ENCODE measurements at places on chromosomes 2 and 18.
A peak's percentile ranks its signal among the peaks of the same experiment; 100 is the strongest.

DNA sequence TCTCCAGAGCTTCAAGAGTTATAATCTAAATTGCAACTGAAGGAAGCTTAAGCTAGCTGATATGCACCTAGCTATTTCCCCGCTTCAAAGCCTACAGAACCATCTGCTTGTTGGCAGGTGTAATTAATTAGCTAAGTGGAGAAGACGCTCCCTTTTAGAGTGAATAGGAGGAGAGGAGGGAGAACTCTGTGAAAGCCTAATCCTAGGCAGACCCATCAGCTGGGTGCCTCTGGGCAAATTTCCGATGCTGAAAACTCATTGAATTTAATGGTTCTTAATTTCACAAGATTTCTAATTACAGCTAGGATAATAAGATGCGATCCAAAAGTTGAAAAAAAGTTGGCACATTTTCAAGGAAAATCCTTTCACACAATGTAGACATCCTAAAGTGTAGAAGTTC is 735.9 kb downstream of the ERBB4 start:
- DNase-seq: no peak

GRCh38 chr2:111200333-111200881 is 79.7 kb downstream of the BCL2L11 start:
- DNase-seq: no peak

DNA sequence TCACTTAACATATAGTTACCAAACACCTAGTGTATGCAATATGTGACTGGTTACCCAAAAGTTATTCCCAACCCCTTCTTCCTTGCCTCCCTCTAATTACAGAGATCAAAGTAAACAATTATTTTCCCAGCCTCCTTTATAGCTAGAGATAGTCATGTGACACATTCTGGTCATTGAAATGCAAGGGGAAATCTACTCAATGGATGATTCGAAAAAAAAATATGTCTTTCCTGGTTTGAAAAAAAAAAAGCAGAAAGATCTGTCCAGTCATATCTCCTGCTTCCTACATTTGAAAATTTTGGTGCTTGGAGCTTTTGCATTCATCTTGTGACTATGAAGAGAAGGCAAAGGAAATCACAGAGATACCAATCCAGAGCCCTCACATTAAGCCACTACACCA is 27.6 kb upstream of the UGP2 start:
- no peak for DNase-seq

GRCh38 chr18:67916097-67916496 is 399.6 kb upstream of the DSEL start:
- DNase-seq: no peak

DNA sequence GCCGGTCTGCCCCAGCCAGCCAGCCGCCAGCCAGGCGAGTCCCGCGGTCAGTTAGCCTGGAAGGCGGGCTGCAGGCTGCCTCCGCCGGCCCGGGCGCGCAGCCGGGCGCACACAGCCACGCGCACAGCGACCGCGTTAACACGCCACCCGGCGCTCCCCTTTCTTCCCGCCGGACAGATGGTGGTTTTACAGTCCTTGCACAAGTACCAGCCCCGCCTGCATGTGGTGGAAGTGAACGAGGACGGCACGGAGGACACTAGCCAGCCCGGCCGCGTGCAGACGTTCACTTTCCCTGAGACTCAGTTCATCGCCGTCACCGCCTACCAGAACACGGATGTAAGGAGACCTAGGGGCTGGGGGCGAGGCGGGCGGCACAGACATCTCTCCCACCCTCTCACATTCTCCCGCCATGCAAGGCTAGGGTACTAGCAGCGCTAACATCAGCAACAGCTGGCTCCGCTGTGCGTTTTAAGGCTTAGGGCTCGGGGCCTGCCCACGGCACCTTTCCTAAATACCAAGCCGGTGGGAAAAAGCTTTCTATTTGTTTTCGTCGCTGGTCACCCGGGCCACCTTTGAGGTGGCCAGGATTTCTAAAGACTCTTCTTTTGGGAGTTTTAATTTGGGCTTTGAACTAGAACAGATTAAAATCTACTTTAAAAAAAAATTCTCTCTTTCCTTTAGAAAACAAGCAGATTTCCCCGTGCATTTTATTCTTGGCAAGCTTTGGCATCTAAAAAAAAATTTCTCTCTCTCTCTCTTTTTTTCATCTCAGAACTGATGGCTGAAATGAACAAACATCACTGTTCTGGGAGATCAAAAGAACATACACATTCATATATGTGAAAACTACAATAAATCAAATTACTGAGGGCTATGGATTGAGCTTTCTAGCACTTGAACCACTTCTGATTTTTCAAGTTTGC is 2.9 kb downstream of the TBR1 start:
- DNase-seq: peak; percentile 50

DNA sequence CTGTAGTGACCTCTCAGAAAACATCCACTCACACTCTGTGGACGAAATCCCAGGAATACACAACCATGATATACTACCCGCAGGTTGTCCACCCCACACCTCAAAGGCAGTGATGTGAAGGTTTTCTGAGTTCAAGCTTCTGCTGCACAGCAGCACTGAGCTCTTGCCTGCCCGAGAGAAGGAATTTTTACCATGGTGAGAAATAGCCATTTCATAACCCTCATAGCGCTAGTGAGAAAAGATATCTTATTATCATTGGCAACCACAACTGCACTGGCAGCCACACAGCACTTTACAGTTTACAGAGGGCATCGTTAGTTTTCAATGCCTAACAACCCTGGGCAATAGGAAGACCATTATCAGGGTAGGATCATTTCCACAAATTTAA is 36.9 kb downstream of the NAPG start:
- DNase-seq: no peak

DNA sequence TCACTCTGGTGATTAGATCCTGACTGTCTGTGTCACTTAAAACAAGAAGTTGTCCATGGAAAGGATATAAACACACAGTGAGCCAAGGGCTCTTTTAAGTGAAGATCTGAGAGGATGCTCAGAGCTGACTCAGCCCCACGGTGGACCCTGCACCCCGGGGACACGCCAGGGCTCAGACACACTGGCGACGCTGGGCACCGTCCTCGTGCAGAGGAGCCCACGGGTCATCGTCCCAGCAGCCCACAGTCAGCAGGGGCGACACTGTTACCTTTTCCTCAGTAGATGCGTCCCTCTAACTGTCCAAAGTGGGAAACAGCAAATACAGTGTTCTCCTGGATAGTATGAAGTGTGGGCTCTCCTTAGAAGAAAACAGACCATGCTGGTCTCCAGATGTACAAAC is 225.6 kb downstream of the HDAC4 start:
- no peak for DNase-seq

DNA sequence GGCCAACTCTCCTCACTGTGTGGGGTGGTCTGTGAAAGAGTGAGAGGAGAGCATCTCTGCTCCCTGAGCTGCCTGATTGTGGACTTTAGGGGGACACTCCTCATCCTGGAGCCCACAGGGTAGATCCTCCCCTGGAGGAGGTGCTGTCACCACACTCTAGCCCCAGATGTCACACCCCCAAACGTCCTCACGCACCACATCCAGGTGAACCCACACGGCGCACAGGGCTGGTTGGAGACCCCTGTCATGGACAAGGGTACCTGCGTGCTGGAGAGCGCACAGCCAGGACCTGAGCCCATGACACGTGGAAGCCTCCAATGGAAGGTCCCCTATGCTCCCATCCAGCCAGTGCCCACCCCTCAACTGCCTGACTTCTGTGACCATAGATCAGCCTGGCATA is 10.5 kb downstream of the AGXT start:
- DNase-seq: peak; percentile 7

- no peak for DNase-seq
Measured at GRCh38 chr2:218891275-218892135, 10.9 kb downstream of the WNT10A start.

GRCh38 chr2:39153312-39153711 is 32.5 kb upstream of the SOS1 start:
- no peak for DNase-seq

GRCh38 chr2:91974401-91975129 is 2896.7 kb upstream of the TEKT4 start:
- no peak for DNase-seq

DNA sequence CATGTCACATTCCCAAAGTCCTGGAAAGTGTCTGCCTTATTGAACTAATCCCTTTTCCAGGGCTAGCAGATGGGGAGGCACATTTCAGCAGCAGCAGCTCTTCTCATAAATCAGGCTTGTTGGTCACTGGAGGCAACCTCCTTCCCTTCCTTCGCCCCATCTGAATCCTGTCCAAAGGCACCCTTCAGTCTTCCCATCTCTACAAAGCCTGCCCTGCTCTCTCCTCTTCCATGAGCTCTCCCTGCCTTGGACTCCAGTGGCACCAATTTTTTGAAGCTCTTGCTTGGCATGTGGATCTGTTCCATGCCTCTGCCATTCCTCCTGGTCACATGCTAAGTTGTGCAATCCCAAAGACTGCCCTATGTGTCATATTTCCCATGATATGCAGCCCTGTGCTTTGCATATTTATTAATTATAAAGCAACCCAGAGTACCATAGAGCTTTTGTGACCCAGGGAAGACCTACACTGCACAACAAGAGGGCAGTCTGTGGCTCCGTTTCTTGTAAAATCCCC is 70.3 kb downstream of the ANTXR1 start:
- no peak for DNase-seq

GRCh38 chr2:20622731-20623130 is 28.2 kb downstream of the HS1BP3 start:
- no peak for DNase-seq

- DNase-seq: peak; percentile 5
Measured at GRCh38 chr2:207115715-207116364, 49.9 kb downstream of the KLF7 start.

DNA sequence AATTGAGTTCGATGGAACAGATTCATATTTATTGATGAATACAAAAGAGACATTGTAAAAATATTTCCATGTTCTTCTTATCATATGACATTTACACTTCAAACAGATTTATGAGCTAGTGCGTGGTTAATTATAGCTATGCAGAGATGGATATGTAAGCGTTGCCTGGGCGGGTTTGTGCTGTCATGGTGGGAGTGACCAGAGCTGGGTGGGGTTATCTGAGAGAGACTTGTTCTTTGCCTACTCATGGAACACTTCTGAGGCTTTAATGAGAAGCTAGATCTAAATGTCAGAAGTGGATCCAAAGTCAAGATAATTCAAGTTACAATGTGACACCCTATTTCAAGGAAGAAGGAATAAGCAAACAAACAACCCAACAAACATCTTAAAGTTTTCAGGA is 162.3 kb upstream of the ZEB2 start:
- DNase-seq: no peak
